ENCODE measurements at places on chromosomes 12 and 14.

- DNase-seq, result peak; percentile 51
These were observed at the start of gene EEF1AKMT3 for GRCh38 chr12:57772429-57773322. Gene EEF1AKMT3 (plus strand): TSS chr12:57772614. CDS start chr12:57772725, 111 bp downstream.

DNA sequence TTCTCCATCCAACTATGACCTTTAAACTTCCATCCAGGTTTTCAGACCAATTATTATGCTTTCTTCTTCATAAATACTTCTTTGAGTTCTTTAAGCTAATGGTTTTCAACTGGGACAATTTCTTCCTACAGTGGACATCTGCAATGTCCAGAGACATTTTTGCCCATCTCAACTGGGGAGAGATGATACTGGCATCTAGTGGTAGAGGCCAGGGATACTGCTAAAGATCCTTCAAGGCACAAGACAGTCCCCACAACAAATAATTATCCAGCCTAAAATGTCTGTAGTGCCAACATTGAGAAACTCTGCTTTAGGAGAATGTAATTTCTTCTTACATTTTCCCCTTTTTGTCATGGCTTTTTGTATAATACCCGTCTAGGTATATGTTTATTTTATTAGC is 10.6 kb downstream of the TRHDE start:
- no peak for DNase-seq

DNA sequence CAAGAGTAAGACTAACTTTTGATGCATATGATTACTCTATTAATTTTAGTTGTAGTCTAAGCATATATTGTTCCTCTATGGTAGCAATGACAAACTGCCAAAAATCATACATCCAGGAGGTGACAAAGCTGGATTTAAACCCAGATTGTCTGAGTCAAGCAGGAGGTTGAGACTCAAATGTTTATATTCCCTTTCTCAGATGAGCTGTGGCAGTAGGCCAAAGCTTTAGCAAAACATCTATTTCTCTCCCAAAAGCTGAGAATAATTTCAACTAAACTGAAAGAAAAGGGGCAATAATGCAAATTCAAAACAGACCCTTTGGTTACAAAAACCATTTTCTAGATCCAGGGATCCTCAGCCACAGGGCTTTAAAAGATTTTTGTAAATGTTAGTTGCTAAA is 173.6 kb downstream of the SEC23A start:
- no peak for DNase-seq

DNA sequence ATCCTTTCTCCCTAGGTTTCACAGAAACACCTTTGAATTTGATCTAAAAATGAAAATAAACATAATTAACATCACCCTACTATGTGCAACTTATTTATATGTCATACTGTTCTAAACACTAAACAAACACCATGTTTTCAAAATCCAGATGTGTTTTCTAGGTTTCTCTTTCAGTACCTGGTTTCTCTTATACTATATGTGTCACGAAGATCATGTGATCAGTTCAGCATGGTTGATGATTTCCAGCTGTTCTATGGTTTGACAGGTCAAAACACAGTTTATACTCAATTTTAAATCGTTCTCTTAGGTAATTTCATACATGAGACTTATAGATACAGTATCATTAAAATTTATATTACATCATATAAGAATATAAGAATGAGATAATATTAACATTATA is 373.1 kb downstream of the SOX5 start:
- DNase-seq, result no peak

- DNase-seq, result no peak
These were observed 63.7 kb downstream of the DIP2B start for GRCh38 chr12:50568338-50569091.

- DNase-seq, result no peak
These were observed 309.3 kb downstream of the PDZRN4 start for GRCh38 chr12:41497409-41497808.

DNA sequence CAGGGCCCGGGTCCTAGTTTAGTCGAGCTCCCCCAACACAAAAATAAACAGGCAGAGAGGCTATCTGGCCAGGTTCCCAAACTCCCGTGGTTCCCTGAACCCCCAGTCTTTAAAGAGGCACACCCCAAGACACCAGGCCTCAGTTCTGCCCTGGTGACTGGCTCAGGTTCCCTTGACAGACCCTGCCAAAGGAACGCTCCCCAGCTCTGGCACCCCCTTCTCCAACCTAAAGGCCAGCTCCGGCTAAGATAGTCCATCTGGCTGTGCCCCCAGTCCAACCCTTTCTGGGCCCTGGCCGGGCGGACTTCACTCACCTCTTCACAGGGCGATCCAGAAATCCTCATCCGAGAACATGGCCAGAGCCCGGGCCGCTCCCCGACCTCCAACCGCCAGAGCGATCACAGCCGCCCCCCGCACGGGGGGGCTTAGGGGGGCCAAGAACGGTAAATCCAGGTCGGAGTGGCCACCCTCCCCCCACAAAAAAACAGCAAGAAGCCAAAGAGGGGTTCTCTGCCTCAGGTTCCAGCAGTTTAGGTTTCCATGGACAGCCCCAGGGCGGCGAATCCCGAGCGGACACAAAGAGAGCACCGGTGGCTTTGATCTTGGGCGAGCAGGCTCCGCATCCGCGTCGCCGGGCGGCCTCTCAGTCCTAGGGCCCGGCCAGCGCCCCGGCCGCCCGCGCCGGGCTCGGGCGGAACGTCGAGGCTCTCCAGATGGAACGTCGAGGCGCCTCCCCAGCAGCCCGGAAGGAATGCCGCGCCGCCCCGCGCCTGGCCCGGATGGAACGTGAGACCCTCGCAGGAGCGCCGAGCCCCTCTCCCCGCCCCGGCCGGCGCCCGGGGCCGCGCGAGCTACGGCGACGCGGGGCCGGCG is 1.1 kb downstream of the KMT2D start:
- DNase-seq, result no peak
